Activated naive CD4-positive, alpha-beta T cell treated with anti-CD3 and anti-CD28 coated beads for 36 hours (primary cell): ENCODE measurements at places on chromosomes 6 and 20. TPM values are rescaled to one million over a fixed set of nuclear protein-coding genes. Genes with fewer than 3 reads are reported as not detected.
A peak's percentile ranks its signal among the peaks of the same experiment; 100 is the strongest.

Gene NKAIN4
- not detected for total RNA-seq

DNA sequence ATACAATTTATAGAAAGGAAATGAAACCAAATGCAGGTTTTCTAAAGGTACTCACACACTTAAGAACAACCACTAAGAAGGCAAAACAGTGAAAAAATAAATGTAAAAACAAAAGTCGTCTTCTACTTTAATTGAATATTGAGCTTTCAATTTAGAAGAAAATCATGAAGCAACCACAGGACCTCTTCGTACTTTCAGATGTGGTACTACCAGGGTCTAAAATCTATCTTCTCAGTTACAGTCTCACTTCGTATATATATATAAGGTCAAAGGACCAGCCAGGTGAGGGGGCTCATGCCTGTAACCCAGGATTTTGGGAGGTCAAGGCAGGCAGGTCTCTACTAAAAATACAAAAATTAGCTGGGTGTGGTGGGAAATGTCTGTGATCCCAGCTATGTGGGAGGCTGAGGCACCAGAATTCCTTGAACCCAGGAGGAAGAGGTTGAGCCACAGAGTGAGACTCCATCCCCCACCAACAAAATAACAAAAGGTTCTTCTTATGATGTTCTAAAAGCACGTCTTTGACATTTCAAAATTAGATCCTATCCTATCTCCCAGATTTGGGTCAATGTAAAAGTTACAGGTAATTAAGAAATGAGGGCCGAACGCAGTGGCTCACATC lies 12.5 kb downstream of the ROMO1 start:
- peaks cover 46% of the 10 kb centered on the region for H3K4me1 ChIP-seq
- no peak overlapping the region for H3K4me3 ChIP-seq
- DNase-seq: no peak
- peak overlapping the region; percentile 86 for H3K27ac ChIP-seq

GRCh38 chr6:144534180-144534579 lies 249.0 kb downstream of the UTRN start:
- peaks cover 21% of the 10 kb centered on the region for H3K36me3 ChIP-seq
- DNase-seq: no peak
- no peaks in the 10 kb centered on the region for H3K27me3 ChIP-seq
- H3K27ac ChIP-seq: no peak overlapping the region
- peaks cover 2% of the 10 kb centered on the region for H3K4me1 ChIP-seq

GRCh38 chr6:112636650-112637262 lies 289.6 kb downstream of the RFPL4B start:
- H3K27me3 ChIP-seq: no peaks in the 10 kb centered on the region
- H3K4me1 ChIP-seq: no peaks in the 10 kb centered on the region
- H3K4me3 ChIP-seq: no peak overlapping the region

GRCh38 chr20:24670981-24671380 lies 201.6 kb downstream of the SYNDIG1 start:
- no peak overlapping the region for H3K27ac ChIP-seq
- DNase-seq: no peak
- no peaks in the 10 kb centered on the region for H3K36me3 ChIP-seq
- no peaks in the 10 kb centered on the region for H3K27me3 ChIP-seq

DNA sequence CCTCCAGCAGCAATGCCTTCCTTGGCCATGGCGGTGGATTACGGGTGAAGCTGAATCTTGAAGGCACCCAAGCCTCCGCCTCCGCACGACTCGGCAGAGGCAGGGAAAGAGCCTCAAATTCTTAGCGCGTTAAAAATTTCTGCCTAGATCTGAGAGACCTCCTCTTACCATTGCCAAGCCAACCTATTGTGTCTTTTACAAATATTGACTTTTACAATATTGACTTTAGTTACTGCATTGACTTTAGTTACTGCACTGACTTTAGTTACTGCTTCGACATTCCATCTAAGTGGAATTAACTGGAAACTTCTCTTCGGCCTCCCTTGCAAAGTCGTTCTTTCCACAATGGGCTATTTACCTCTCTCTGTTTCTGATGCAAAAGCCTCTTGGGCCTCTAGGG lies 13.8 kb upstream of the AKAP12 start:
- no peaks in the 10 kb centered on the region for H3K36me3 ChIP-seq
- no peak overlapping the region for H3K27ac ChIP-seq
- no peaks in the 10 kb centered on the region for H3K4me1 ChIP-seq
- no peaks in the 10 kb centered on the region for H3K27me3 ChIP-seq

DNA sequence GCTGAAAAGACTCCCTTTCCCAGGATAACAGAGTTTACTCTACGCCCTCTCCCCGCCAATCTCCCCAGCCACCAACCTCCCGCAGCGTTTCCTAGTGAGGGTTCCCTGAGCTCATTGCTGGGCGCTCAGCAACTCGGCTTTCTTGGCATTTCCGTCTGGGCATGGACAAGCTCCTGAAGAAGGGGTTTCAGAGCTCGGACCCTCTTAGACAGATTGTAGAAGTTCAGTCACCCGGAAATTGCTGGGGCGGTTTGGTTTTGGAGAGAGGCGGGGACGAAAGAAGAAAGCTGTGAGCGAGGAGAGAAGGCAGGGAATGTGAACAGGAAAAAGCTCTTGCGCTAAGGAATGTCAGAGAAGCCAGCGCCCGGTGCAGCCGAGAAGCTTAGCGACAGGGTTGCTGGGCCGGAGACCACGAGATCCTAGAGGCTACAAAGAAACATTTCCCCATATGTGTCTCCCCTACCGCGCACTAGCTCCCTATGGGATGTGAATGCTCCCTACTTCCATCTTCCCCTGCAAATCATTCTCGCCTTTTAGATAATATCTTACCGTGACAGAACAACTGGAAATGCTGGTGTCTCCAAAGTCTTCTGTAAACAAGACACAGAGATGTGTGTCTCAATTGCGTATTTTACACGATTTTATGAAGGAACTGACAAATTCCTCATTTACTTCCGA lies 15.8 kb downstream of the POM121L2 start:
- peaks cover 77% of the 10 kb centered on the region for H3K27me3 ChIP-seq
- peaks cover 2% of the 10 kb centered on the region for H3K4me1 ChIP-seq
- H3K27ac ChIP-seq: no peak overlapping the region

Gene OR2J1
- total RNA-seq: not detected

DNA sequence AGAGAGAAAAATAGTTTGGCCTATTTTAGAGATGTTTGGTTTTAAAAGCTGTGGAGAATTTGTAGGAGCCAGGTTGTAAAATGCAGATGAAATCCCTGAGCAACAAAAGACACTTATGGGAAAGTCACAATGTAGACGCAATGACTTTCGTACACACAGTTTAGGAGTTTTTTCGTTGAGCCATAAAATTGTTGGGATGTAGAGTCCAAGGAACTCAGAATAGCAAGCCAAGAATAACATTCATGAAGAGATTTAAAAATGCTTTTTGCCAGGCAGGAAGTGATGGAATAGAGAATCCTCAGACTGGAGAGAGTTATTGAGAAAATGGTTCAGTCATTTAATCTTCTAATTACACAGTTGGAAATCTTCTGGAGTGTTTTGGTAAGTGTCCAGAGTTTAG lies 11.5 kb upstream of the PROKR2 start:
- no peaks in the 10 kb centered on the region for H3K36me3 ChIP-seq
- peaks cover 16% of the 10 kb centered on the region for H3K27me3 ChIP-seq
- no peak overlapping the region for H3K4me3 ChIP-seq
- H3K27ac ChIP-seq: no peak overlapping the region
- DNase-seq: no peak

- H3K27me3 ChIP-seq: no peaks in the 10 kb centered on the region
- no peak overlapping the region for H3K4me3 ChIP-seq
- DNase-seq: no peak
- no peaks in the 10 kb centered on the region for H3K4me1 ChIP-seq
These were observed 163.8 kb downstream of the CLVS2 start for GRCh38 chr6:123159861-123160260.

- peak; percentile 84 for DNase-seq
- H3K36me3 ChIP-seq: peaks cover 18% of the 10 kb centered on the region
- peak overlapping the region; percentile 94 for H3K27ac ChIP-seq
- H3K4me1 ChIP-seq: peaks cover 29% of the 10 kb centered on the region
- H3K4me3 ChIP-seq: peak overlapping the region; percentile 87
These were observed 1.1 kb upstream of the TPD52L2 start for GRCh38 chr20:63863798-63864544.

Gene CLPSL1
- not detected for total RNA-seq
